MV-4-11 (cell line): ENCODE measurements at places on chromosomes 12 and 14.

DNA sequence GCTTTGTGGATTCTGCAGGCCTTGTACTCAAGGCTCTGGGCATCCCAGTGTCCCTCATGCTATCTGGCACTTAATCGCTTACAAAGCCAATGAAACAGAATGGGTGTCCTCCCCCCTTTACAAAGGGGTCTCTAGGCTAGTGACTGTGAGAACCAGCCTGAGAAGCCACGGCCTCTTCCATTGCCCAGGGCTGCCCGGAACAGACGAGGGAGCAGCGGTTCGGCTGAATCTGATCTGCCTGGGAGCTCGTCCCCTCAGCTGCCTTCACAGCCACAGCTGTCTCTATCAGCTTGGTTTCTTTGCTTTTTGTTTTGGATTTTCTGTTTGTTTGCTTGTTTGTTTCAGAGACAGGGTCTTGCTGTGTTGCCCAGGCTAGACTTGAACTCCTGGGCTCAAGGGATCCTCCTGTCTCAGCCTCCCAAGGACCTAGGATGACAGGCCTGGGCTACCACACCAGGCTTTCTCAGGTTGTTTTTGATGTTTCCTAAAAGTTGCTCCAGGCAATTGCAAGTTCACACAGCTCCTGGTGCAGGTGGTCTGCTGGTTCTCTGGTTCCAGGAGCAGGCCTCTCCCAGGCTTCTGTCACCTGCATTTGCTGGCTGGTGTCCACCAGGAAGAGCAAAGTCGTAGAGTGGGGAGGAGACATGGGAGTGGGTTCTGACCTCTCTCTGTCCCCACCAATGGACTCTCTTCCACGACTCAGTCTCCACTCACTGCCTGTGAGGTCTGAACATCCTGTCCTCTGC is 10.9 kb upstream of the RIN3 start:
- DNase-seq: no peak

DNA sequence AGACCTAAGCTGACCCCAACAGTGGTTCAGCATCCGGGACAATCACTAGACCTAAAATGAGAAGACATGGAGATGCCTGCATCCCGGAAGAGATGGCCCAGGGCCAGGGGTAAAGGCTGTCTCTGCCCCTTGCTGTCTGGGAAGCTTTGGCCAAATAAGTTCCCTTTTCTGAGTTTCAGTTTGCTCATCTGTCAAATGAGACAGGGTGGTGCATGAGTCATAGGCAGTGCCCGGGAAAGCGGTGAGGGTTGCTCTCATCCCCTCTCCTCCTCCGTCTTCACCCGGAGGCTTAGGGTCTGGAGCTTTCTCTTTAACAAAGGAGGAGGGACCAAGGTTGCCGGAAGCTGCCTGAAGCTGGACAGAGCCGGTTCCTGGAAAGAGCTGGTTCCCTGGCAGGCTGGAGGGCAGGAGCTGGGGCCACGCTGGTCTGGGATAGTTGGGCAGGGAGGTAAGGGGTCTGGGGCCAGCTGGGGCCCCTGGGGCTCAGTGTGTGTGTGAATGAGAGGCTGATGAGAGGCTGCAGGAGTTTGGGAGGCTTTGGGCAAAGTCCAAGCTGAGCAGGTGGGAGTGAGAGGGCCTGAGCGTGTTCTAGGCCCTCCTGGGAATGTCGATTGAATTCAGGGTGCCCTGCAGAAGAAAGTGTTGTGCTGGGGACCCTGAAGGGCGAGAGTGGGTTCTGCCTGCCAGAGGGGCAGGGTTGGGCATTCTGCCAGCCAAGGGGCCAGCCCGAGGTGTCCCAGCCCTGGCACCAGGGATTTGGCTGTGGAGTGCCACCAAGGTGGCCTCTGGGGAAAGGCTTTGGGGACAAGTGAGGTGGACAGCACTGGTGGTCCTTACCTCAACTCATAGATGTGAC is at the start of gene SDSL:
Gene SDSL, plus strand, starts transcription at position 351 of the 856 bp plus-strand sequence. CDS start 5,603 bp downstream, outside the sequence.
- peak; percentile 99 for DNase-seq

- DNase-seq: no peak
Observed at GRCh38 chr12:76563061-76563460, 3.5 kb upstream of the OSBPL8 start.

GRCh38 chr12:93802698-93803423 is 125.7 kb downstream of the CRADD start:
- no peak for DNase-seq

- peak; percentile 92 for DNase-seq
Observed at GRCh38 chr12:10409392-10409791, at the start of gene KLRC4. Gene KLRC4 (minus strand): TSS chr12:10409757. CDS start chr12:10409575, 182 bp downstream.

GRCh38 chr14:90405101-90405500 is 8.3 kb downstream of the CALM1 start:
- no peak for DNase-seq

- DNase-seq: no peak
Observed at GRCh38 chr12:56143870-56144269, 8.5 kb upstream of the MYL6B start.

GRCh38 chr14:48914921-48915320 is 671.3 kb downstream of the RPS29 start:
- DNase-seq: no peak

DNA sequence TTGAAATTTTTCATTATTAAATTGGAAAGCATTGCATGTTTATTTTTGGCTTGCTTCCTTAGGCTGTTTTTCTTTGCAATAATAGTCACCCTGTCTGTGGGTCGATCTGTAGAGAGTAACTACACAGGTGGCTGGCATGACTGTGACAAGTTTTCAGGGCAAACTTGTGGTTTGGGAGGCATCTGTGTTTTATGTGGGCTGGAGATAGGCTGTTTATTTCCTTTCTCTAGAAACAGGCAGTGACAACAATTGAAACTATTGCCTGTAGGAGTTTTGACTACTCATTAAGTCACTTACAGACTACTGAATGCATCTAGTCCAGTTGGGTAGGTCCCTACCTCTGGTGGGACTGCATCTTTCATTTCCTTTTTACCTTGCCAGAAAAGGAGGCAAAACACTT is 155.6 kb downstream of the DYRK2 start:
- no peak for DNase-seq

- DNase-seq: peak; percentile 51
Observed at GRCh38 chr14:98711453-98711852, 560.5 kb downstream of the BCL11B start.

GRCh38 chr12:18923721-18924120 is 185.8 kb downstream of the CAPZA3 start:
- no peak for DNase-seq

DNA sequence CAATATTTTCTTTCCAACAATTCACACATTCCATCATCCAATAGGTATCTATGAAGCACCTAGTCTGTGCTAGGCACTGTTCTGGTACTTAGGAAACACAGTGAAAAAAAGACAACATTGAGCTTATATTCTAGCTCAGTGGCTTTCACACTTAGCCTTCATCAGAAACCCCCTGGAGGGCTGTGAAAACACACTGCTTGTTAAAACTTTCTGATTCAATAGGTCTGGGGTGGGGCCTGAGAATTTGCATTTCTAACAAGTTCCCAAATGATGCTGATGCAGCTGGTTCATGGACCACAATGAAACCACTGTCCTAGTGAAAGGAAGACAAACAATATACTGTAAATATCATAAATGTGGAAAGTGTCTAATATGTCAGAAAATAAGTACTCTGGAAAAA is 5.9 kb downstream of the VTI1B start:
- DNase-seq: no peak

GRCh38 chr14:54742492-54743350 is 159.9 kb downstream of the GCH1 start:
- no peak for DNase-seq

DNA sequence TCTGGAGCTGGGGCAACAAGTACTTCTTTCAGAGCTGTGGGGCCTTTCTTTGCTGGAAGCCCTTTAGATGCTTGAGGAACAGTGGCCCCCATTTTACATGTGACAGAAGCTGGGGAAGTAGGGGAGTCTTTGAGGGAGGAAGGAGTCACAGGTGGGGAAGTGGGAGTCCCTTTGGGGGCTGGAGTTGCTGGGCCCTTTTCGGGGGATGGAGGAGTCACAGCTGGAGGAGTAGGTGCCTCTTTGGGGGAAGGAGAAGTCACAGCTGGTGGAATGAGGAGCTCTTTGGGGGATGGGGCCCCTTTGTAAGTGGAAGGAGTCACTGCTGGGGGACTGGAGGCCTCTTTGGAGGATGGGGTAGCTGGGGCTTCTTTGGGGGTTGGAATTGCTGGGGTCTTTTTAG is 8.6 kb downstream of the NACA start:
- DNase-seq: peak; percentile 21

DNA sequence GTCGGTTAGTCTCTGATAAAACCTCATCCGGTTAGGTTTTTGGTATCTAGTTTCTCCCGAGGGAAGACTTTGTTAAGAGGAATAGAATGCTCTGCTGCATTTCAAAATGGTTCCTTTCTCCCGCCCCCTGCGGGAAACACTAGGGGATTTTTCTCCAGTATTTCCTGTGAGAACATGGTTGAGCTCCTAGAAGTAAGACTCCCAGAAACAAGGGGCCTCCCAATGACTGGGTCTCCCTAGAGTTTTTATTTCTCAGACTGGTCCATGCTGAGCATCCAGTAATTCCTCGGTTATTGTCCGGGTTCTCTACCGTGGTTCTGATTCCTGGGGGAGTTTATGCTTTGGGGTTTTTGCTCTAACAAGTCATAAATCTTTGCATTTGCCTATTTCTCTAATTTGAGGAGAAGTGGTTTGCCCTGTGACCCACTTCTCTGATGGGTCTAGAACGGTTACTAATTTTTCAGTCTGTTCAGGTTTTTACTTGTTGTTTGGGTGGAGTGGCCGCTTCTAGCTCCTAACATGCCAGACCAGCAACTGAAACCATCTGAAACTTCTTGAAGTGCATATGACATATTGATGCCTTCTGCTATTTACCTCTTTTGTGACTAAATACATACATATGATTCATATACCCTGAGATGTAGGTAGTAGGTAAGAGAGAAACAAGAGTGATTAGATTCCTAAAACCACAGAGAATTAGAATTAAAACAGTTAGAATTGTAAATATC is 25.1 kb downstream of the TESPA1 start:
- peak; percentile 6 for DNase-seq

DNA sequence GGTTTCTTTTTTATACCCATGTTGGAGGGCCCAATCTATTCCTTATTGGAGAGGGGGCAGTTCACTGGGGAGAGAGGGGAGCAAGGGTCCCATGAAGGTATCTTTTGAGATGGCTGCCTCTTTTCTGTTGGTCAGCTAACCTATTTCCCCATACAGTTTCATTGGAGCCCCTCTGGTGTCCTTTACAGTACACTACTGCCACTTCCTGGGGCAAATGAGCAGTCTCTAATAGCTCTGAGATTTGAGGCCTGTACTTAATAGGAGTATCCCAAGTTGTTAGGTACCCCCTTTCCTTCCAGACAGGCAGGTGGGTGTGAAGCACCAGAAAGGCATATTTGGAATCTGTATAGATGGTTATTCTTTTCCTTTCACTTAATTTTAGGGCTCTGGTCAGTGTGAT is 41.3 kb upstream of the RNU6-8 start:
- DNase-seq: no peak

DNA sequence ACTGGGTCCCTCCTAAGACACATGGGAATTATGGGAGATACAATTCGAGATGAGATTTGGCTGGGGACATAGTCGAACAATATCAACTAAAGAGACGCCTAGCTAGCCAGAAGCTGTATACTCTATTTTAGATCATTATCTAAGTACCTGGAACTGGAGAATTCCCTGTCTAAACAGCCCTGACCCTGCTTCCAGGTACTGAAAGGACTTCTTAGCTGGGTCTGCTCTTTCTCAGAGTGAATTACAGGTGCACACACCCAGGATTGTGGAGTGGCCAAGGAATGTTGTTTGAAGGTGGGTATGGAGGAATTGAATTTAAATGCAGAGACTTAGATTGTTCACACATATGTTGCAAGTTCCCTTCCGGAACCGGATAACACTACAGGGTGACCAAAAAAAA is 733.0 kb downstream of the RPS29 start:
- DNase-seq: no peak

- DNase-seq: no peak
Observed at GRCh38 chr14:70802379-70802778, 6.9 kb downstream of the MAP3K9 start.

DNA sequence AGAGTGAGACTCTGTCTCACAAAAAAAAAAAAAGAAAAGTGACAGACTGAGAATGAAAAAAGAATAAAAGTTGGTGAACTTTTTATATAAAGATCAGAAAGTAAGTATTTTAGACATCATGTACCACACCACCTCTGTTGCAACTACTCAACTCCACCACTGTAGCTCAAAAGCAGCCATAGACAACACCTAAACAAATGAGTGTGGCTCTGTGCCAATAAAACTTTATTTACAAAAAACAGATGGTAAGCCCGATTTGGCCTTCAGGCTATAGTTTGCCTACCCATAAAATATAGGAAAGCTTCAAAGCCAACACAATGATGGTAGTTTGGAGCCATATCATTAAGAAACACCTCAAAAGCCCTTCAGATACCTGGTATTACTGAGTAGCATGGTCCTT is 154.5 kb upstream of the FOXN3 start:
- DNase-seq: no peak

DNA sequence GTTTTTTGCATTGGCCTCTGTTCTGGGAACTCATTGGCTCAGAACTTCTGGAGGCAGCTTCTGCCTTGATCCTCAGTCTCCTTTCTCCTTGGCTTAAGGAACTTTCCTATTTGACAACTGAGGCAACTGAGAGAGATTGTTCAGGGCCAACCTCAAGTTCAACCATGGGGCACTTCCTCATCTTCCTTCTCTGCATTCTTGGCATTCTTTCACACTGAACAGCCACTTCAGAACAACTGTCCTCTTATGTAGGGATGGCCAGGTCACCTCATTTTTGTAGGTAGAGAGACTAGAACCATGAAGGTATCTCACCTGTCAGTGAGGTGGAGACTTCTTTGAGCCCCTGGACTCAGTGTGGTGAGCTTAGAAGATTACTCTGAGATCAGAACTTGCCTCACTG is 63.0 kb upstream of the NRXN3 start:
- DNase-seq: no peak

DNA sequence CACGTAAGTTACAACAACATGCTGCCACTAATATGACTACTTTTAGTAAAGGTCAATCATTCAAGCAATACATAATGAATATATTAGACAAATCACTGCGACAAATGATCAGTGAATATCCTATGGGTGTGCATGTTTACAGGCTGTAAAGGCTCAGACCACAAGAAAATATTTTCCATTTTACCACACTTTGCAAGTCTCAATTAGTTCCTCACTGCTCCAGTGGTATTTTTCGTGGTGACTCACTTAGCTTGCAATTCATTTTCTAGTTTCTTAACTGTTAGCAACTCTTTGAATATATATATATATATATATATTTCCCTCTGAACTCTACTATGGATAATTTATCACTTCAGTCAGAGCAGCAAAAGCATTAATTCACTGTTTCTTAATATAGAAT is 96.9 kb downstream of the EML5 start:
- no peak for DNase-seq

- DNase-seq: no peak
Observed at GRCh38 chr14:33420051-33420627, 481.5 kb downstream of the NPAS3 start.

- DNase-seq: no peak
Observed at GRCh38 chr12:69906411-69907216, 81.6 kb downstream of the MYRFL start.

DNA sequence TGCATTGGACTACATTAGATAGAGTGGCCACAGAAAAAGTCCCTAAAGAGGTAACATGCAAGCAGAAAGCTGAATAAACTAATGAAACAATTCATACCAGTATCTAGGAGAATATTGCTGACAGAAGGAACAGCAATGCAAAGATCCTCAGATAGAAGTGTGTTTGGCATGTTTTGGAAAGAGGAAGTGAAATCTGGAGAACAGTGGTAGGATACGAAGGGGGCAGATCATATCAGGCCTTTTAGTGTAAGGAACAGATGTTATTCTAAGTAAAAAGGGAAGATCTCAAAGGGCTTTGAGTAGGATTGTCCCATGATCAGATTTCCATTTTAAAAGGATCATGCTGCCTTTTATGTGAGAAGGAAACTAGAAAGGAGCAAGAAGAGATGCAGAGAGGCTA is 342.9 kb downstream of the PAWR start:
- peak; percentile 61 for DNase-seq
